PC-3 (cell line): ENCODE measurements at places on chromosomes 2 and 18.

DNA sequence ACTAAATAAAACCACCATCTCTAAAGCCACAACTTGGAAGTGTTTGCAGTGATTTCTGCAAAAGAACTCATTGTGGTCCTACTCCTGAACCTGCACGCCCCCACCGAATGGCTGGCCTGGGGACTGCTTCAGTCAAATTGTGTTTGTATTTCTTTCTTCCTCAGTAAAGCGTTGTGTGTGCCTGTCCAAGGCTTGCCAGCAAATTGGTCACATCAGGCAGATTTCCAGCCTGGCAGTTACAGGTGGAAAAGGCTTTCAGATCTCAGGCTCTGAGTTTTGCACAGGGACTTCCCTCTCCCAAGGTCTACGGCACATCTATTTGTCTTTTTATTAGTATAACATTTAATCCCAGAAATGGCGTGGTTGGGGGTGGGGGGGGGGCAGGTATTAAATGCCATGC, 54.0 kb upstream of the NOSTRIN start:
- no peaks in the 10 kb centered on the region for H3K27me3 ChIP-seq
- H3K4me3 ChIP-seq = no peak overlapping the region
- no peaks in the 10 kb centered on the region for H3K4me1 ChIP-seq
- no peak overlapping the region for H3K27ac ChIP-seq

DNA sequence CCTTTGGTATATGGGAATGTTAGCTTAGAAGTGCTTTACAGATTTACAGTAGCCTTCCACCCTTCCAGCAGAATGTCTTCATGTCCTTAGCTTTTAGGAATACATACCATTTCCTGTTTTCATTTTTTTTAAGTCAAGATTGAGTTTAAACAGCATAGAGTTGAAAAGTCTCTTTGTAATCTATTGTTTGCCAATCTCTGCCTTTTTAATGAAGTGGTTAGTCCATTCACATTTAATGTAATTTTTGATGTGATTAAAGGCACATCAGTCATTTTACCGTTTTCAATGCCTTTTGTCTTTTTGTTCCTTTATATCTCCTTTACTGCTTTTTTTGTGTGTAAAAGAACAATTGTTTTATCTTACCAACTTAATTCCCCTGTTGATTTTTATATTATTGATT, 233.4 kb upstream of the SMIM21 start:
- H3K4me1 ChIP-seq = no peaks in the 10 kb centered on the region
- peaks cover 30% of the 10 kb centered on the region for H3K27me3 ChIP-seq
- no peak overlapping the region for H3K4me3 ChIP-seq
- no peak overlapping the region for H3K27ac ChIP-seq

- H3K4me1 ChIP-seq = no peaks in the 10 kb centered on the region
- H3K27me3 ChIP-seq = no peaks in the 10 kb centered on the region
- H3K36me3 ChIP-seq = no peaks in the 10 kb centered on the region
- DNase-seq = no peak
- no peak overlapping the region for H3K27ac ChIP-seq
- H3K4me3 ChIP-seq = no peak overlapping the region
These were observed 148.4 kb downstream of the SH3RF3 start for GRCh38 chr2:109277406-109277805.

GRCh38 chr2:98902209-98903063, 33.6 kb downstream of the CRACDL start:
- H3K4me1 ChIP-seq = no peaks in the 10 kb centered on the region
- H3K4me3 ChIP-seq = no peak overlapping the region
- no peak overlapping the region for H3K27ac ChIP-seq
- no peaks in the 10 kb centered on the region for H3K36me3 ChIP-seq
- DNase-seq = no peak
- H3K27me3 ChIP-seq = no peaks in the 10 kb centered on the region

DNA sequence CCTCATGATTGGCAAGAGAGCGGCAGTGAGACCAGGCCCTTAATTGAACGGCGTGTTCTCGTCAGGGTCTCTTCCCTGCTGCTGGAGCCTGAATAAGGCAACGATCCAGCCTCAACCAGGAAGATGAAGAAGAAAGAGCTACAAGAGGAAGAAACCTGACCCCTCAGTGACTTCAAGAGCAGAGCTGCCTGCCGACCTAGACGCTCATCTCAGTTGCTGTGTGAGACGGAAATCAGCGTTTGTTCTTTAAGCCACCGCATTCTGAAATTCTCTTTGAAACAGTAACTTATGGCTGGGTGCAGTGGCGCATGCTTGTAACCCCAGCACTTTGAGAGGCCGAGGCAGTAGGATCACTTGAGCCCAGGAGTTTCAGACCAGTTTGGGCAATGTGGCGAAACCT, 29.6 kb upstream of the KCNG3 start:
- H3K27ac ChIP-seq = no peak overlapping the region
- no peak for DNase-seq
- H3K36me3 ChIP-seq = no peaks in the 10 kb centered on the region
- H3K27me3 ChIP-seq = no peaks in the 10 kb centered on the region
- H3K4me3 ChIP-seq = no peak overlapping the region

DNA sequence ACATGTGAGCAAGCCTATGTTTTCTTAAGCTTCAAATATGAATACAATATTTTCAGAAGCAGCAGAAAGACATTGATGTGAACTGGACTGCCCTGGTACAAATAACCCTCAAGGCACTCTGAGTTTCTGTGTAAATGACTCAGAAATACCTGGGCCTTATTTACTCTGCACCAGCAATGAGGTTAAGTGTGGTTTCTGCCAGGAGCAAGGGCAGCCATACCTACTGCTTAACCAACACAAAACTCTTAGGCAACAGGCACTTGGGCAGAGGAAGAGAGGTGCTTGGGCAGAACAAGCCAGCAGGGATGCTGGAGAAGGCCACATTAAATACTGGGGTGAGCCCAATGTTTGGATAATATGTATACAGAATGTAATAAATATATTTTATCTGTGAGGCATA, 29.4 kb upstream of the ARL5A start:
- no peak overlapping the region for H3K4me3 ChIP-seq
- H3K27me3 ChIP-seq = peaks cover 28% of the 10 kb centered on the region
- peak; percentile 58 for DNase-seq
- no peak overlapping the region for H3K27ac ChIP-seq

DNA sequence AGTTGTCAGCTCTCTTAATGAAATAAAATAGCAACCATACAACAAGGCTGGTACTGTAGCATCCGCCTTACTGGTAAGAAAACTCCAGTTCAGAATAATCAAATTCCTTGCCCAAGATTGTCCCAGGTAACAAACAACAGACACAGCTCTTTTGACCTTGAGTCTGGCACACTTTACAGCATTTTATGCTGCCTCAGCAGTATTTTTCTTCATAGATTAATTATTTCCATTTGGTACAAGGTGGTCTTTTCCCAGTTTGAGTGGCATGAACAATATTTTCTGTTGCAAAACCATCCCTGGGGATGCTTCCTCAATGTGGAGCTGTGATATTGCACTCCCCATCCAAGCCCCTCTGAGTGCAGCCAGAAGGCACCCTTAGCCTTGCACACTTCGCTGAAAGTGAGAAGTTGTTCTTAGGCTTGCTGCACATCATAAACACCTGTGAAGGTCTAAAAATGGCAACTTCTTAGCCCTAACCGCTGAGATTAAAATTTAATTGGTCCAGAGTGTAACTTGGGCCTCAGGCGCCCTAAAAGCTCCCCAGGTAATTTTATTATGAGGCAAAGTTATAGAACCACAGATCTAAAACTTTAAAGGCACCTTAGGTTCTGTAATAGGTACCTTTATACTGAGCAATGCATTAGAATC, 523.3 kb downstream of the CMPK2 start:
- H3K27ac ChIP-seq = no peak overlapping the region
- H3K4me3 ChIP-seq = no peak overlapping the region
- no peaks in the 10 kb centered on the region for H3K36me3 ChIP-seq
- H3K27me3 ChIP-seq = no peaks in the 10 kb centered on the region; the same call in 1 of the 2 replicates
- no peak for DNase-seq

- no peak overlapping the region for H3K4me3 ChIP-seq
- H3K36me3 ChIP-seq = no peaks in the 10 kb centered on the region
- H3K27me3 ChIP-seq = no peaks in the 10 kb centered on the region
- 0 out of 2 replicates have a peak, but pooled peaks cover 7% of the 10 kb centered on the region for H3K4me1 ChIP-seq
- H3K27ac ChIP-seq = no peak overlapping the region
- DNase-seq = no peak
These were observed 380.8 kb upstream of the ACVR2A start for GRCh38 chr2:147463881-147464520.

DNA sequence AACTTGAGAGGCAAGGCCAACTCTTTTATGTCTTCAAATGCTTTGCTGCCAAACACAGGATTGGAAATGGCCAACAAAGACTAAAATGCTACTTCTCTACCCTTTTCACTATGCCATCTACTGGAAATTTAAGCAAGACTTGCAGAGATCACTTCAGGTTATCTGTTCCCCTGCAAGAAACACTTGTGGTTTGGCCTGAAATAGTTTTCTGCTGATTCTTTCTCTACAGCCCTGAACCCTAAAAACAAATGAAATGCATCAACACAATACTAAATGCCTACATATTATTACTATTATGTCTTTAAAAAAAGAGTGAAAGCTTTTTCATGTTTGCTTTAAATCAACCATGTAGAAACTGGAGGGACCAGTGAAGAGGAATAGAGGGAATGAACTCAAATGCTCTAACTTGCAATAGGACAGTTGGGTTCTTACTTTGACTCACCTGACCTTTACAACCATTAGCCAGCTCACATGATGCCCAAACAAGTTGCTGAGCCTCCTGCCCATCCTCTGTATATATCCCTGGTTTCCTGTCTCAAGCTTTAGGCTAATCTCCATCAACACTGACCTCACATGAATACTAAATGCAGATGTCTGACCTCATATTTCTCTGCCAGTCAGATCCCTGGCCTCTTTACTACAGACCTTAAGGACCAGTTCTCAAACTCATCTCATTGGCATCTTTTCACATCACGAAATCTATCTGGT, 17.5 kb upstream of the ADAM17 start:
- H3K4me1 ChIP-seq = no peaks in the 10 kb centered on the region
- DNase-seq = no peak
- no peaks in the 10 kb centered on the region for H3K36me3 ChIP-seq
- H3K27me3 ChIP-seq = no peaks in the 10 kb centered on the region
- H3K27ac ChIP-seq = no peak overlapping the region

DNA sequence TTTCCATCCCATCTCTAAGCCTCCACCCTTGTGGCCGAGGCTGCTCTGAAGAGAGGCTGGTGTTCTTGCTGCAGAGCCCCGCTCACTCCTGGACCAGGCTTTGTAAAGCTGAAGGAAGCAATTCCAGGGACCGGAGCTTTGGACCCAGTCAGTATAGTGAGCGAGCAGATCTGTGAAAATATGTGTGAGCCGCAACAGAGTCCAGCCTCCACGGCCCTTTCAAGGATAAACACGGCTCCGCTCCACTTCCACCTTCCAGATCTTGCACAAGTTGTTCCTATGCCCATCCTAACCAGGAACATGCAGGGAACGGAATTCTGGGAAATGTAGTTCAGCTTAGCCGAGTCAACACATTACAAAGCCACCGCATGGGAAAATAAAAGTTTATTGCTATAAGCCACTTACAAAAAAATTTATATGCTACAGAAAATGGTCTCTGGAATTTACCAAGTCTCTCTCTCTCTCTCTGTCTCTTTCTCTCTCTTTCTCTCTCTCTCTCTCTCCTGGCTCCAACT, 151.7 kb upstream of the ZNF521 start:
- peaks cover 46% of the 10 kb centered on the region; the same call in 1 of the 2 replicates for H3K27me3 ChIP-seq
- no peaks in the 10 kb centered on the region for H3K4me1 ChIP-seq
- no peaks in the 10 kb centered on the region for H3K36me3 ChIP-seq
- DNase-seq = peak; percentile 42

DNA sequence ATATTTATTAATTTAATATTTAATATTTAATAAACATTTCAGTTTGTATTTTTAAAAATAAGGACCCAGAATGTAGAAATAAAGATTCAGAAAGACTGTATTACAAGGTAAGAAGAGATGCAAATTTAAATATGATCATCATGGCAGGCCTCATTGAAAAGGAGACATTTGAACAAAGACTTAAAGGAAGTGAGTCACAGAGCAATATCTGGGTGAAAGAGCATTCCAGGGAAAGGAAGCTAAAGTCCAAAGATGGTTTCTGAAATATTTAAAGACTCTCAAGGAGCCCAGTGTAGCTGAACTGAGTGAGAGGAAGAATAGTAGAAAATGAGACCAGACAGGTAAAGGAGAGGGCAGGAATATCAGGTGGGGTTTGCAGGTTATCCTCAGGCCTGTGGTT, 5.9 kb downstream of the SCYGR4 start:
- H3K27me3 ChIP-seq = no peaks in the 10 kb centered on the region
- no peak overlapping the region for H3K4me3 ChIP-seq
- no peak overlapping the region for H3K27ac ChIP-seq
- H3K36me3 ChIP-seq = no peaks in the 10 kb centered on the region
- DNase-seq = peak; percentile 32

GRCh38 chr2:182638667-182639066, 77.4 kb upstream of the DNAJC10 start:
- H3K27ac ChIP-seq = no peak overlapping the region
- H3K27me3 ChIP-seq = peaks cover 10% of the 10 kb centered on the region
- H3K4me3 ChIP-seq = no peak overlapping the region
- H3K4me1 ChIP-seq = no peaks in the 10 kb centered on the region
- no peak for DNase-seq

DNA sequence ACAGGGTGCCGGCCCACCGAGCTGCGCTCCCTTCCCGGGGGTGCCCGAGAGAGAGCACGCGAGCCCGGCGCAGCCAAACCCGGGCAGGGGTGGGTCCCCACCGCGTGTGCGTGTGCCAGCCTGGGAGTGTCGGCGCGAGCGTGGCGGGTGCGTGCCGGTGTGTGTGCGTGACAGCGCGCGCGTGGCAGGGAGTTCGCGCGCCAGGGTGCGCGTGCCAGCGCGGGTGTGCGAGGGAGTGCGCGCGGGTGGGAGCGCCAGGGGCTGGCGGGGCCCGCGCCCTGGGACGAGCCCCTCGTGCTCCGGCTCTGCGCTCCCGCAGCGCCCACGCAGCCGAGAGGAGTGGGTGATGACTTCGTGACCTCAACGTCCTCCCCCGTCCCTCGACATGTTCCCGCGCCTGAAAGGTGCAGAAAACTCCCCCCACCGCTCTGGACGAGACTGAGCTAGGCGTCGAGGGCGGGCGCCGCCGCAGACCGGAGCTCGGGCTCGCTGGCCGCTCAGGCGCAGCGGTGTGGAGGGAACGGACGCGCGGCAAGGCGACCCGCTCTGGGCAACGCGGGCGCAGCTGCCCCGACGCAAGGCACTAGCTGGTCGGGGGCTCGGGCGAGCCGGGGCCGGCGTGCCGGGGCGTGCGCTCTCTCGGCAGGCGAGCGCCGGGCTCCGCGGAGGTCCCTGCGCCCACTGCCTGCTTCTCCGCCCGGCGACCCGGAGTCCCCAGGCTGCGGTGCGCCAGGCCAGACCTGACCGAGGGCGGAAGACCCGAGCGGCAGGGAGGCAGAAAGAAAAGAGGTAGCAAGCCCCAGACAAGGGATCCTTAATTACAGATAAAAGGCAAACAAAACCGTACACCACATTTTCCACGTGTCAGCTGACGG, 582.8 kb downstream of the ZEB2 start:
- no peaks in the 10 kb centered on the region for H3K36me3 ChIP-seq
- DNase-seq = no peak
- H3K27ac ChIP-seq = no peak overlapping the region
- H3K4me1 ChIP-seq = no peaks in the 10 kb centered on the region
- H3K4me3 ChIP-seq = peak overlapping the region; percentile 59
- H3K27me3 ChIP-seq = no peaks in the 10 kb centered on the region

- no peak overlapping the region for H3K4me3 ChIP-seq
- no peaks in the 10 kb centered on the region for H3K4me1 ChIP-seq
- H3K36me3 ChIP-seq = no peaks in the 10 kb centered on the region
- no peak overlapping the region for H3K27ac ChIP-seq
These were observed 818.7 kb downstream of the BCL11A start for GRCh38 chr2:59734743-59735142.

GRCh38 chr2:220499225-220499624, 871.8 kb downstream of the SLC4A3 start:
- H3K27ac ChIP-seq = peak overlapping the region; percentile 32
- peaks cover 43% of the 10 kb centered on the region for H3K4me1 ChIP-seq
- peak; percentile 71 for DNase-seq
- no peaks in the 10 kb centered on the region for H3K27me3 ChIP-seq
